ENCODE measurements at places on chromosomes 3 and 15.
A peak's percentile ranks its signal among the peaks of the same experiment; 100 is the strongest.

DNA sequence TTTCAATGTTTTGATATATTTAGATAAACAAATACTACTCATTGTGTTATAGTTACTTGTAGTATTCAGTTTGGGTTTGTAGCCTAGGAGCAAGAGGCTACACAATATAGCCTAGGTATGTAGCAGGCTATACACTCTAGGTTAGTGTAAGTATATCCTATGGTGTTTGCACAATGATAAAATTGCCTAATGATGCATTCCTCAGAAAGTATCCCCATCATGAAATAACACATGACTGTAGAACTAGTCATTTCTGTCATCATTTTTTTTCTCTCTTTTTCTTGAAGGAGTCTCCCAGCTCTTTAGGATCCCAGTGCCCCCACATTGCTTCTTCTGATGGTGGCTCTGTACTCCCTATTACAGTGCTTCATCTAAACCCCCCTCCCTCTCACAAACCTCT lies 157.7 kb upstream of the CADPS start:
- DNase-seq: no peak

DNA sequence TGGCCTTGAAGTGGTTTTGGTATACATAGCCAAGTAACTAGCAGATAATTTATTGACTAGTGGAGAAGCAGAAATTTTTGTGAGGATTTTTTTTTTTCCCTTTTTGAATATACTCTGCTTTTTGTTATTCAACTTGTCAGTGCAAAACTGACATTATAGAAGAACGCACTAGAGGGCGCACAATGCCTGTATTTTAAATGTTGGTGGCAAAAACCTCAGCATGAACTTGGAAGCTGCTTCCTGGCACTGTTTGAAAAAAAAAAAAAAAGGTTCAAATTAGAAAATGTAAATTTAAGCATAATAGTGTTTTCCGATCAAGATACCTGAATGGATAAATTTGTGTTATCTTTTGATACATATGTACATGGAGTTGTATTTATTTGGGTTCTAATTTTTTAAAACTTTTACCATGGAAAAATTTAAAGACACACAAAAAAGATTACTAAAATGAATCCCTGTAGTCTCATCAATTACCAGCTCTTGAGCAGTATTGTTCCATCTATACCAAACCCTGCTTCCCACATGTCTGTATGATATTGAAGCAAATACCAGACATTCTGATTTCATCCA lies 56.0 kb downstream of the SLC25A26 start:
- DNase-seq: no peak

- DNase-seq: no peak
These were observed 13.1 kb upstream of the LRRC2 start for GRCh38 chr3:46578973-46579755.

DNA sequence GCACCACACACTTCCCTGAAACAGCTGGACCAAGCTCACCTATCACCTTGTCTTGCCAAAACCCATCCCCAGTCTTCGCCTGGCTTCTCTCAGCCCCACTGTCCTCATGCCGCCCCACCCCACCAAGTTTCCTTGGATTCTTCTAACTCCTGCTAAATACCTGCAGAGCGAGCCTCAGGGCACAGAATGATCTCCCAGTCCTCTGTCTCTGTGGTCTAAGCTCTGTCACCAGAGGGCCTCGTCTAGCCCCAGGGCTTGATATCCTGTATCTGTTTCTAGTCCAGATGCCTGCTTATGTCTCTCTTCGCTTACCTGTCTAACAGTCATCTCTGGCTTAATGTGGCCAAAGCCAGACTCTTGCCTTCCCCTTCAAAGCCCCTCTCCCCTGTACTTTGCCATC lies 9.7 kb downstream of the CCDC12 start:
- no peak for DNase-seq

- DNase-seq: no peak
These were observed 172.8 kb downstream of the PLCH1 start for GRCh38 chr3:155572085-155572484.

- DNase-seq: peak; percentile 80
These were observed 54.8 kb upstream of the SPESP1 start for GRCh38 chr15:68875377-68876116.

DNA sequence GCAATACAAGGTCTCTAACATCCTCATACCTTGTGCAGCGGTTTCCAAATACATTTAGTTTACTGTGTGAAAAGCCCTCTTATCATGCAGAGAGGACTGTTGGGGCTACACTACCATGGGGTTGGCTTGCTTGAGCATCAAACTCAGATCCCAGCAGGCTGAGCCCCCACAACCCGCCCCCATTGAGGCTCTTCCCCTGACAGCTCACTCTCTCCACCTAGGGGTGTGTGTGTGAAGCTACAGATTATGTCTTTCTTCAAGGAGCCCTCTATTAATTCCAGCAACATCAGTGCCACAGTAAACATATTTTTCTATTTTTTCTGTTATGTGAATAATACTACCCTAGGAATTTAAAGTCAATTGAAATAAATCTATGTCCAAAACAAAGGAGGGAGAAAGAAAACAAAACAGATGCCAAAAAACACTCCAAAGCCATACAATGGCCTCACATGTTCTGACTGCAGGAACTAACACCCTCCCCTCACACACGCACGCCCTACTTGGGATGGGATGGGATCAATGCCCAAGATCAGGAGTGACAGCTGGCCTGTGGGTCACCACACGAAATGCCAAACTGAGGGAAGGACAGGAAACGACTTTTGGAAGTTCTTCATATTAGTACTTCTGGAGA lies 14.7 kb downstream of the TM4SF4 start:
- no peak for DNase-seq

GRCh38 chr3:82080261-82080660 lies 318.8 kb upstream of the GBE1 start:
- no peak for DNase-seq

DNA sequence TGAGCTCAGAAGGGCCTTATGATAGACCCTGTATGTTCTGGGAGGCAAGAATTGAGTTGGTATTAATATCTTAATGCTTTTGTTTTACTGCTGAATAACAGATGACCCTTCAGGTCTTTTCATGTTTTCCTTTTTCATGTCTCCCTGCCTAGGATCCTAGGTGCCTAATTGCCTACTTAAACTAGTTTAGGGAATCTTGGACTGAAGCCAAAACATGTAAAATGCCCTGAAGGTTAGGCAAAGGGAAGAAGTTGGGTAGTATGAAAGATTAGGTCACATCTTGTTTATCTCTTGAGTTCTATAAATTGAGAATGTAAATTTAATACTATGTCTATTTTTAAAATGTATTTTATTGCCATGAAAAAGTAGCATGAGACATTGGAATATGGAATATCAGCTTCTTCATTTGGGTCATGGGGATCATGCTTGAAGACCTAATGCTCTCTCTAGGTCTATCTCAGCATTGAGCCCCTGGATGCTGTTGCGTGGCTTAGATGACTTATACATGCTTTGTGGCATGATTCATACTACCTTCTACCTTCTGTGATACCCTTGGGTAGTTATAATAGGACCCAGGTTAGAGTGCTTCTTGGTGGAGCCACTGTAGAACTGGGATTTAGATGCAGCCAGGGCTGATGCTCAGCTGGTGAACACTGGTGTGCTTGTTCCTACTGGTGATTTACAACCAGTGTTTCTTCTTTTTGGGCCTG lies 26.4 kb downstream of the RBM6 start:
- no peak for DNase-seq

DNA sequence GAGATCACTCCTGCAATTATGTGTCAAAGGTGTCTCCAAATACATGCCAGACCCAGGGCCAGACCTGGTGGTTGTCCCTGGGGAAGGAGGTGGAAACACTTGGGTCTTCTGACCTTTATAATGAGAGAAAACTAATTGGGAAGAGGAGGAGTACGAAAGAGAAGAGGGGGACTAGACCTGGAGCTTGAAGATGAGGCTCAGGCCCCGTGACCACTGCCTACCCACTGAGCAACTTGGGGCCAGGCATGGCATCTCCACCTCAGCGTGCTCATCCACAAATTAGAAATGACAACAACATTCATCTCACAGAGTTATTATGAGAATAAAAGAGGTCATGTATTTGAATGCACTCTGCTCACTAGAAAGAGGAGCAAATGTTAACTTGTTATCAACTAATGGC lies 19.4 kb upstream of the SPTBN5 start:
- DNase-seq: no peak

- no peak for DNase-seq
These were observed 42.1 kb upstream of the FOXP1 start for GRCh38 chr3:71625676-71626075.

DNA sequence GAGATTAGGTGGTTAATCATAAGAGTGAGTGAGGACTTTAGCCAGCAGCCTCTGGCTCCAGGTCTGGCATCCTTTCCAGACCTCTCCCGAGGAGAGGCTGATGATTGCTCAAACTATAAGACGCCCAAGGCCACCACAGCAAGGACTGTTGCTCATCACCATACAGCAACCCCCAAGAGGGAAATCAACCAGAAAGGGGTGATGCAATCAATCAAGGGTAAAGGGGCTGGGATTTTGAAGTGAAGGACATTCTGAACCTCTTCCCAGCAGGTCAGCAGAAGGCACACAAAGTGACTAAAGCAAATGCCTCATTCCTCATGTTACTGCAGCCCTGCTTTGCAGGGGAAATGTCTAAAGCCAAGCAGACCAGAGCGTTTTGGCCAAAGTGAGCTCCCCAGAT lies 247.3 kb upstream of the IGF1R start:
- DNase-seq: no peak

- no peak for DNase-seq
These were observed 143.8 kb downstream of the GMNC start for GRCh38 chr3:190718671-190719070.

DNA sequence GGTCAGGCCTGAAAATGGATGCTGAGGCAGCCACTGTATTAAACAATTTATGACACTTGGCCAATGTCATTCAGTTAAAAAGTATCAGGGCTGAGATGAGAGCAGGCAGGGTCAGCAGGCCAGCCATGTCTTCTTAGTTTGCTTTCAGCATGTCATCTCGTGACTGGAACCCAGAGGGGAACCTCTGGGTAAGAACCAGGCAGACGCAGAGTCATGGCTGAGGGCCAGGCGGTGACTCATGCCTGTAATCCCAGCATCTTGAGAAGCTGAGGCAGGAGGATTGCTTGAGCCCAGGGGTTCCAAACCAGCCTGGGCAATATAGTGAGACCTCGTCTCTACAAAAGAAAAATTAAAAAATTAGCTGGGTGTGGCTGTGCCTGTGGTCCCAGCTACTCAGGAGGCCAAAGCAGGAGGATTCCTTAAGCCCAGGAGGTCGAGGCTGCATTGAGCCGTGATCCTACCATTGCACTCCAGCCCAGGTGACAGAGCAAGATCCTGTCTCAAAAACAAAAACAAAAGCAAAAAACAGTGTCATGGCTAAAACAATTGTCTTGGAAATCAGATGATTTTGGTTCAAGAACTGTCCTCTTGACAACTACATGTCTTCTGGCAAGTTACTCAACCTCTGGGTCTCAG lies 11.7 kb downstream of the BCL2L10 start:
- no peak for DNase-seq

- DNase-seq: no peak
These were observed 50.4 kb downstream of the GHSR start for GRCh38 chr3:172397716-172398405.

DNA sequence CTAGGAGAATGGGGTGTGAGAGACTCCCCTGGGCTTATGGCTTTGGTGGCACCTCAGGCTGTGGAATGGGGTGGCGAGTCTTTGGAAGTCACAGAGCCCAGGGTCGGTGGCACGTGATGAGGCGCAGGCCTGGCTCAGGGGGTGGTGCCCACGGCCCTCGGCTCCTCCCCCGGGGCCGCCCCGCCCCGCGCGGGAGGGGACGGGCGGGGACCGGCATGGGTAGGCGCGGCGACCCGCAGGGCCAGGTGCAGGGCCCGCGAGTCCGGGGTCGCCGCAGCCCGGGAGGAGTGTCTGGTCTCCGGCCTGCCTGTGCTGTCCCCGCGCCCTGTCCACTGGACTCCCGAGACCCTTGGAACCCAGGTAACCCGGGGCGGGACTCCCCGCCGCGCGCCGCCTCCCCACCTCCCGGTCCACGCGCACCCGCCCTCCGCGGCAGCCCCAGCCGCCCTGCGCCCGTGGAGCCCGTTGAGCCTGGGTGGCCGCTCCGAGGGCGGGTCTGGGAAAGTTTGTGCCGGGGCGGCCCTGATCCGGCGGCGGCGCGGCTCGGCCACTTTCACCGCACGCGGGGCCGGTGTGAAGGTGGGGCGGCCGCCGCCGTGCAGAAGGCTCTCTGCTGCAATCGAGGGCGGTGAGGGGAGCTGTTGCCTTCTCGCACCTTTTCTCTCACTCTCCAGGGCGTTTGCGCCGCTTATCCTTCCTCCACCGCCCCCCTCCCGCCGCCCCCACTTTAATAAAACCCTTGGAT lies at the start of gene PAQR5:
Gene PAQR5 (plus strand): TSS at position 216 of the 745 bp plus-strand sequence. CDS start 61,169 bp downstream, outside the sequence.
- no peak for DNase-seq

DNA sequence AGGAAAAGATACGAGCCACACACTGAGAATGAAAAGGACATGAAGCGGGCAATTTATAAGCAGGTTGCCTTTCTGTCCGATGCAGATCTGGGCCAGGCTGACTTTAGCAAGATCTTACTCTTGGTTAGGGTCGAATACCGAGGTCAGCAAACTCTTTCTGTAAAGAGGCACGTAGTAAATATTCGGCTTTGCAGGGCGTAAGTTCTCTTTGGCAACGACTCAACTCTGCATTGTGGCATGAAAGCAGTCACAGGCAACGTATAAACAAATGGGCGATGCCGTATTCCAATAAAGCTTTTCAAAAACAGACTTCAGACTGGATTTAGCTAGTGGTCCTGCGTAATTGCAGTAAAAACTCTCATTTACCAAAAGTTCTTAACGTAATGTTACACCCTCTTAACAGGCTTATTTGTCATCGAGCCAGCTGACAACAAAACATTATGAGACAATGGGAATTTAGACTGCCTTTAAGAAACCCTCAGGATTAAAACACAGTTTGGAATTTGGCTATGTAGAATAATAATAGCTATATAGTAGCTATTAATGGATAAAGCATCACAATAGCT lies 13.1 kb upstream of the RPL35A start:
- no peak for DNase-seq

DNA sequence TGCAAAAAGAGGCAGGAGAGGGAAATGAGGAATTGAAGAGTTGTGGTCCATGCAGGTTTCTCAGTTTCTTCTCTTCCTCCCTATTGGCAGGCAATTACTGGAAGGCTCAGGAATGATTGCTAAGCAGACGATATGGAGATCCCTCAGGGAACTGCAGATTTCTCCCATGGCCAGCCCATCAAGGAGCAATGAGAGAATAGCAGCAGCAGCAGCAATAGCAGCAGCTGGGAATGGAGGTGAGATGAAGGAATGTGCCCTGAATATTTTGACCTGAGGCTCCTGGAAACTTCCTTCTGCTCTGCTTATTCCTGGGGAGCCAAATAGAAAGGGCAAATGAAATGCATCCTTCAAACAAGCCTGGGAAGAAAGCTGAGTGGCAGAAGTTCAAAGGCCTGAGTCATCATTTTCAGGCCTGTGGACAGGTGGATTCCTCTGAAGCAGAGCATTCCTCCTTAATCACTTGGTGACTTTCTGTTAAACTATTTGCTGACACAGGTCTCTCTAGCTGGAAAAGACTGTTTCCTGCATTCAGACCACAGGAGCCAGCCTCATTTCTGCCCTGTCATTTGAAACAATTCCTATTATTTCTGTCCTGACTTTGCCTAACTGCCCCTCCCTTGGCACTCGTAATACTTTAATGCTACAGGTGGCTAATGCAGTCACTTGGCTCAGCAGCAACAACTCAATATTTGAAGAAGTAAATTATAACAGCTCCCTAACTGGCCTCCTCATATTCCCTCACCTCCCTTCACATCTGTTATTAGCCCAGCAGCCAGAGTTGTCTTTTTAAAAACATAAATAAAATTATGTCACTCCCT lies 146.9 kb upstream of the GADL1 start:
- DNase-seq: peak; percentile 89

GRCh38 chr3:141056751-141057171 lies 5.6 kb downstream of the SPSB4 start:
- DNase-seq: no peak

GRCh38 chr15:51738553-51738952 lies 1.1 kb upstream of the LYSMD2 start:
- DNase-seq: no peak

Measured in iPS DF 19.7 (cell line).